ENCODE measurements at places on chromosomes 2 and 18.

GRCh38 chr2:203105996-203106395, 91.3 kb downstream of the NBEAL1 start:
- DNase-seq, result no peak

DNA sequence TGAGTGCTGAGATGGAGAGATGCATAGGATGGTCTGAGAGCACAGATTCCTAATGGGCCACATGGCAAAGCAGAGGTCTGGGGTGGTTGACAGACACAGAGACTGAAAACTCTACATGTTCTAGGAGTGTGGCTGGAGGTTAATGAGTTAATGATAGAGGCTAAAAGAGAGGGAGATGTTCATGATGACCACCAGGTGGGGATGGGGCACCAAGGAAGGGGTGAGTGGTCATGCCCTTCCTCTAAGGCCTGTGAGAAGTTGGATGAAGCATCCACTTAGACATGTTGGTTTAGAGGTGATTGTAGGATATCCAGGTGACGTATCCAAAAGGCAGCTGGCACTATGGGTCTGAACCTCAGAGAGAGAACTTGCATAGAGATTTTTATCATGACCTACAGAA, 102.1 kb downstream of the LRP2 start:
- peak; percentile 11 for DNase-seq

- DNase-seq, result peak; percentile 69
These were observed 24.0 kb upstream of the B3GNT7 start for GRCh38 chr2:231371430-231372054.

DNA sequence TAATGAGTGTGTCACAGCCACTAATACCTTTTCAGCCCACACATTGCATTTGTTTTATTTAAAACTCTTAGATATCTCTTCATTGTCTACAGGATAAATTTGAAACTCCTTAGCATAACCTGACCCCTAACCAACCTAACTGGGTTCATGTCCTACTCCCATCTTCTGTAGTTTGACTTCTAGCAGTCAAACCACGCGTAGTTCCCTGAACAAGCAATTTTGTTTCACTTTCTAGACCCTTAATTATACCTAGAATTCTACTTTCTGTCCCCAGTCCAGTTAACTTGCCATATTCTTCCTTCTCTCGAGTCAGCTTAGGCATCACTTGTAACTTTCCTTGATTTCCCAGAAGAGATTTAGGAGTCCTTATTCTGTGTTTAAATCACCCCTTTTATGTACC, 55.1 kb downstream of the RBBP8 start:
- no peak for DNase-seq

DNA sequence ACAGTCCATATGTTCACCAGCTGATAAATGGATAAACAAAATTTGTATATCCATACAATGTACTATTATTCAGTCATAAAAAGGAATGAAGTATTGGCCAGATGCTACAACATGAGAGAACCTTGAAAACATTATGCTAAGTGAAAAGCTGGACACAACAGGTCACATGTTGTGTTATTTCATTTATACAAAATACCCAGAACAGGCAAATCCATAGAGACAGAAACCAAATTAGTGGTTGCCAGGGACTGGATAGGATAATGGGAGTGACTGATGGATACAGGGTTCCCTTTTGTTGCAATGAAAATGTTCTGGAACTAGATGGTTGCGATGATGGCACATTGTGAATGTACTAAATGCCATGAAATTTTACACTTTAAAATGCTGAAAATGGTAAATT, 10.2 kb upstream of the PCARE start:
- DNase-seq, result no peak

GRCh38 chr2:216493334-216493685, 5.3 kb upstream of the RPL37A start:
- no peak for DNase-seq

DNA sequence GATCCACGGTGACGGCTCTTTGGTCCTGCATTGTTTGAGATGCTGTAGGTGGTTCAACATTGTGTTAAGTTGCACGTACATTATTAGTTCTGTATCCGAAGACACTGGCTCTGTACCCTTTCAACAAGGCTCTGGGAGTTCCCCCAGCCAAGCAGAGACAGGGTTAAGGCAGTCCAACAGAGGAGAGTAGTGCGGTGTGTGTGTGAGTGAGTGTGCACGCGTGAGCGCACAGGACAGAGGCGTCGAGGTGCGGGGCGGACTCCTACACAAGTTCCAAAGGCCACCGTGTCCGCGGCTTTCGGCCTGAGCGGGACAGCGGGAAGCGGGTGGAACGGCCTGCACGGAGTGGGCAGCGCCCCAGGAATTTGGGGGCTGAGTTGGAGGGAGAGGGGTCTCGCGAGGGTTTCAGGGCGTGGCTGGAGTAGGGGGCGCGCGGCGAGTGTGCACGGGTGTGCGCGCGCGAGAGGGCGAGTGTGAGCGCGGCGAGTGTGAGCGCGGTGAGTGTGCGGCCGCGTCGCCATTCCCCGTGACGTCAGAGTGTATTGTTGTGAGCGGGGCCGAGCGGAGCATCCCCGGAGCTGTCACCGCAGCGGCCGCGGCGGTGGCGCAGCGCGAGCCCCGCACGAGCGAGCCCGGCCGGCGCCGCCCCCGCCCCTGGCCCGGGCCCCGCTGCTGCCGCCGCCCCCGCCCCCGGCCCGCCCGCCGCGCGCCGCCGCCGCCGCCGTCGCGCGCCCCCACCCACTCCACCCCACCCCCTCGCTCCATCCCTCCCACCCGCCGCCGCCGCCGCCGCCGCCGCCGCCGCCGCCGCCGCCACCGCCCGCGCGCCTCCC, at the start of gene ASXL3:
ASXL3 (plus strand) TSS at position 535 of the 833 bp plus-strand sequence. CDS start 413 bp downstream, outside the sequence.
- DNase-seq, result peak; percentile 76

DNA sequence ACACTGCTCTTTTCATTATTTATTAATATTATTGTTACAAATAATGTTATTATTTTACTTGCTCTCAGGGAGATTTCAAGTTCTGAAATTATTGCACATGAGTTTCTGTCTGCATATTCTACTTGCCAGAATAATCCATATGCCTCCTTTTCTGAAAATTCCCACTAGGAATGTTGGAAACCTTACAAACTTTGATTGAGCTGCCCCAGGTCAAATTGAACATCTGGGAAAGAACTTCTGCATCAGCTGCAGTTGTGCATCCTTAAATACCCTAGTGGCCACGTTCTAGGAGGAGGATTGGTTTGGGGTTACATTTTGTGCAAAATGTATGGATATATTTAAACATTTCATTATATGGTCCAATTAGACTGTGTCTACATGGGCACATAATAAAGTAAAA, 1302.7 kb upstream of the PIK3C3 start:
- DNase-seq, result no peak

DNA sequence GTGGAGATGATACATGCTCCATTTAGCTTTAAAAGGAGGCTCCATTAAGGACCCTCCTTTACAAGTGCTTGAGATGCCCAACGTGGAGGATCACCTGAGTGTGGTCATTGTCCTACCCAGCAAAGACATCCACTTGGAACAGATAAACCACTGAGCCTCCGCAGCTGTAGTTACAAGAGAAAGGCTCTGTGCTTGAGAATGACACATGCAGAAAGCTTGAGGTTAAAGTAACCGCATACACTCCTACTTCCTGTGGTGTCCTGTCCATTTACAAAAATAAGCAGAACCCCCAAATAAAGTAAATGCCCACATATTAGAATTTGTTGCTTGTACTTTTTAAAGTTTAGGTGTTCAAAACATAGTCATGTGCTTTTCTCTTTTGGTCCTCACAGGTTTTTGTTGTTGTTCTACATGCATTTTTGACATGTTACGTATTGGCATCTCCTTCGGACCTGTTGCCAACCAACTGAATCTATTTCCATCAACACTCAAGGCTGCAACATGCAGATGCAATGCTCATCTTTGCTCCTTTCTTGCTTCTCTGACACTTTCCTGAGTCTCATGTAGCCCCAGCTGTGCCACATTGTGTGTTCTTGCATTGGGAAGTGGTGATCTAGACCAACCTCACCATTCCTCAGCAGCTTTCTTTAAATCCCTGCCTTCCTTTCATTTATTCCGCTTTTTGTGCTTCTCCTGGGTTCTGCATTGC, 56.0 kb downstream of the SERPINB7 start:
- DNase-seq, result no peak

DNA sequence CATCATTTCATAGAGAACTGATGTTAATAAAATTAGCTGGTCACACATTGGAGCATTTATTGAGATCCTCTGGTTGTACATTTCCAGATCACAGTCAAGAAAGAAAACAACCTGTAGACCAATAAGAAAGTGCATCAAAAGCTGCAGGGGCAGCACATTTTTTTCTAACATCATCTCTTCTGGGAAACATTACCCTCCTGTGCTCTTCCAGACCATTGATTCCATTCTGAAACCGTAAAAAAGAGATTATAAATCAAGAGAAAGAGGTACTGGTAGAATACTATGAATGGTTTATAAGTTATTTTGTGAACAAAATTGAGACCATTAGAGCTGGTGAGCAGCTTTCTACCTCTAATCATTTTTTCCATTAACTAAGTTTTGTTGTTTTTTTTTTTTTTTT, 1548.2 kb upstream of the CELF4 start:
- DNase-seq, result no peak

DNA sequence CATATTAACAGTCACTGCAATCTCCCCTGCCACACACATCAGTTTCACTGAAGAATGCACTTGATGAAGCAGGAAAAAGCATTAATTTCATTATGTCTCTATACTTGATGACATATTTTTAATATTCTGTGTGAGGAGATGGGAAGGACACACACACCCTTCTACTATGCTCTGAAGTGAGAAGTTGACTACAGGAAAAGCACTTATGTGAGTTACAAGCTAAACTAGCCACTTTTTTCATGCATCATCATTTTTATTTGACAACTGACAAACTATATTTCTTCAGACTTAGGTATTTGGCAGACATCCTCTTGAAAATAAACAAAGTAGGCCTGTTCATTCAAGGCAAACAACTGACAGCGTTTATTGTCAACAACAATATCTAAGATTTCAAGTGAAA, 150.4 kb upstream of the ID2 start:
- no peak for DNase-seq

GRCh38 chr2:174663550-174663949, 65.9 kb upstream of the WIPF1 start:
- no peak for DNase-seq

- no peak for DNase-seq
These were observed 41.8 kb downstream of the COX7A2L start for GRCh38 chr2:42319265-42319664.

- DNase-seq, result no peak
These were observed 102.9 kb downstream of the BABAM2 start for GRCh38 chr2:27993402-27993787.

DNA sequence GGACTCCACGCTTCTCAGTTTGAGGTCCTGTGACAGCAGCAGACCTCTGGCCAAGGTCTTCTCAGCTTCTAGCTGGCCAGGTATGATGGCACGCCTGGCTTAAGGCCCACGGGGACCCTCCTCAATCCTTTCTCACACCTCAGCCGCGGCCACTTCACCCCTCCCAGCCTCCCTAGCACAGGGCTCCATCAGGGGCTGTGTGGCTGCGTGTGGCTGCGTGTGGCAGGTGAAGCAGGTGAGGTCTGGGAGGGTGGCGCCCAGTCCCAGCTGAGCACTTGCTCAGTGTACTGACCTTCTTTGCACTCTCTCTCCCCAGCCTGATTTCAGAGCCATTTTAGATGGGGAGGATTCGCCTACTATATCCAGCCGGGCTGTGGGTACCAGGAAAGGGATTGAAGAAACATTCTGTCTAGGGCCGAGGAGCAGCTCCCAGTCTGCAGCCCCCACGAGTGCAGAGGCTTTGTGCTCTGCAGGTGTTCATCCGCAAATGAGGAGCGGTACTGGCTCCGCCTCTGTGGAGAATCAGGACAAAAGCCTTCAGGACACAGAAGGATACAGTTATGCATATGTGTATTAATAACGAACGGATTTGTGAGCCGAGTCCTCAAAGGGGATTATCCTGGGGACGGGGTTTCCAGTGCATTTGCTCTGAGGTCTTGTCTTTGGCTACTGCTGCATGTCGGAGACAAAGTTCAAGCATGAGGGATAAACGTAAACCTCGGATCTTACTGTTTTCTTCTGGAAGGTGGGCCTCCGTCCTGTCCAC, 236.9 kb upstream of the RAB6C start:
- DNase-seq, result no peak

GRCh38 chr18:44979748-44980147, 299.1 kb downstream of the SETBP1 start:
- DNase-seq, result no peak

DNA sequence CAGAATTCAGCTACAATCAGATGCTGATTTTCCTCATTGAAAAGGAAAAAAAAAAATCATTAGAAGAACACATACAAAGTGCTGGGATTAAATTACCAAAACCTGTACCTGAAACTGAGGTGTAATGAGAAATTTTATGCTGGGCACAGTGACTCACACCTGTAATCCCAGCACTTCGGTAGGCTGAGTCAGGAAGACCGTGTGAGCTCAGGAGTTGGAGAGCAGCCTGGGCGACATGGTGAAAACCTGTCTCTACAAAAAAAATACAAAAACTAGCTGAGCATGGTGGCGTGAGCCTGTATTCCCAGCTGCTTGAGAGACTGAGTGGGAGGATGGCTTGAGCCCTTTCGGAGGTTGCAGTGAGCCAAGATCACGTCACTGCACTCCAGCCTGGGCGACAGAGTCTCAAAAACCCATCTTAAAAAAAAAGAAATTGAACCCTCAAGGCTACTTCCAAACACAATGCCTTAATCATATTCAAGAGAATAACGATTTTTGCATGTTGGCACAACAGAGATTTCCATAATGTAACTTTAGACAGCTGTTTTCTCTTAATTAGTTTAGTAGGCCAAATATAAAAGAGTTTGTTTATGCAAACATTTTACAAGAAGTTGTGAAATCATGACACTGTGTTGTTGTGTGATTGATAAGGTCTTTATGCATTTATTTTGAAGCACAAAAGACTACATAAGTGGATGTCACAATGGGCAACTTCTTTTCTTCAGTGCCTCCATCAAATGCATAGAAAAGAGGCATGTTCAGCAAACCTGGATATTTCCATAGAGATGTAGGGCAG, 63.9 kb downstream of the FAM161A start:
- DNase-seq, result no peak

- no peak for DNase-seq
These were observed 76.0 kb downstream of the FAM124B start for GRCh38 chr2:224325941-224326340.

GRCh38 chr18:40935423-40935822, 1019.6 kb upstream of the PIK3C3 start:
- no peak for DNase-seq

DNA sequence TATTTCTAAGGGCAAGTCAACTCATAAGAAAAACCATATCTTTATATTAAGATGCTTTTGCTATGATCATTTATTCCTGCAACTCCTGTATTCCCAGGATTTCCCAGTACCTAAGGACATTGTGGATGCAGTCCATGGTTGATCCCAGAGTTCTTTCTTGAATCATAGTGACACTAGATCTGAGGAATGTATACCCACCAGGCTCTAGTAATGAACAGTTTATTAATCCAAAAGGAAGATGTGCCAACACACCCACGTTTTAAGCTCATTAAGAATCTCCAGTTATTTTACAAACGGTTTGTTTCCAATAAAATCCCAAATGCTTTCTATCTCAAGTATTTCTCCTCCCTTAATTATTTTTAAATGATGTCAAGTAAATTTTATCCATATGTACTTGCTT, 210.8 kb upstream of the ZEB2 start:
- no peak for DNase-seq

GRCh38 chr2:124024561-124025170, 421 bp upstream of the CNTNAP5 start:
- DNase-seq, result no peak
